Activated T-helper 17 cell treated with anti-CD3 and anti-CD28 coated beads, Interleukin-2, amount 50 U/mL, for 72 hours (primary cell): ENCODE measurements at places on chromosomes 1 and 21.

DNA sequence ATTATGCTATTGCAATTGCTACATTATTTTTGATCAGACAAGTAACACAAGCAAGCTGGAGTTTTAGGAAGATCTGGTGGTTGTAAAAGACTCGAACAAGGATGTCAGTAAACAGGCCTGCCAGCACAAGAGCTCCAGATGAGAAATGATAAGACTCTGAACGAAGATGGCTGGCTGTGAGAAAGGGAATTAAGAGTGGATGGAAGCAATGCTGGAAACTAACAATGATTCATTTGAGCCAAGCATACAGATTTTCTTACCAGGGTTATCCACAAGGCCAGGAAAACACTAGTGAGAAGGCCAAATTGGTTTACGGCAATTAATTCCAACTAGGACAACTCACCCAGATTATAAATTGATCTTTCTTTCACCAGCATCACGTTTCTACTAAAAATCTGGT lies 54.2 kb downstream of the NRIP1 start:
- ATAC-seq = no peak
- H3K4me3 ChIP-seq = no peak overlapping the region
- H3K36me3 ChIP-seq = peaks cover 9% of the 10 kb centered on the region
- peaks cover 9% of the 10 kb centered on the region for H3K4me1 ChIP-seq

- H3K36me3 ChIP-seq = no peaks in the 10 kb centered on the region
- peaks cover 5% of the 10 kb centered on the region for H3K27me3 ChIP-seq
- no peak overlapping the region for H3K27ac ChIP-seq
Observed at GRCh38 chr1:225754940-225755641, 22.5 kb upstream of the SRP9 start.

GRCh38 chr1:202685641-202686040 lies 24.6 kb downstream of the SYT2 start:
- ATAC-seq = no peak
- no peak overlapping the region for H3K27ac ChIP-seq
- H3K4me1 ChIP-seq = no peaks in the 10 kb centered on the region
- H3K27me3 ChIP-seq = peaks cover 40% of the 10 kb centered on the region
- H3K36me3 ChIP-seq = no peaks in the 10 kb centered on the region

DNA sequence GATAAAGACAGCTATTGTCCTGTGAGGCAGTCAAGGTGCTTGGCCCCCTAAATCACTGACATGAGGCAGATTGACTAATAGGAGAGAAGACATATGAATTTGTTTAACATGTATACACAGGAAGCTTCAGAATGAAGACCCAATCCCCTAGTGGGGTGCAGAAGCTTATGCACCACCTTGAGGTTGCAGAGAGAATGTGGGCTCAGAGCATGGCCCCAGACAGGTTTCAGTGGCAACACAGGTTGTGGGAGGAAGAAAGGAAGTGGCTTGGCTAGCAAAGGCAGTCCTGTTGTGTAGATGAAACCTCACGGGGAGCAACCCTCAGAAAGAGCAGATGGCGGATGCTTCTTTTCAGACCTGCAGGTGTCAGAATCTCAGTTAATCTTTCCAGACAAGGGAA lies 37.0 kb upstream of the PARP1 start:
- H3K4me3 ChIP-seq = peak overlapping the region; percentile 14
- ATAC-seq = peak; percentile 99
- no peaks in the 10 kb centered on the region for H3K36me3 ChIP-seq

DNA sequence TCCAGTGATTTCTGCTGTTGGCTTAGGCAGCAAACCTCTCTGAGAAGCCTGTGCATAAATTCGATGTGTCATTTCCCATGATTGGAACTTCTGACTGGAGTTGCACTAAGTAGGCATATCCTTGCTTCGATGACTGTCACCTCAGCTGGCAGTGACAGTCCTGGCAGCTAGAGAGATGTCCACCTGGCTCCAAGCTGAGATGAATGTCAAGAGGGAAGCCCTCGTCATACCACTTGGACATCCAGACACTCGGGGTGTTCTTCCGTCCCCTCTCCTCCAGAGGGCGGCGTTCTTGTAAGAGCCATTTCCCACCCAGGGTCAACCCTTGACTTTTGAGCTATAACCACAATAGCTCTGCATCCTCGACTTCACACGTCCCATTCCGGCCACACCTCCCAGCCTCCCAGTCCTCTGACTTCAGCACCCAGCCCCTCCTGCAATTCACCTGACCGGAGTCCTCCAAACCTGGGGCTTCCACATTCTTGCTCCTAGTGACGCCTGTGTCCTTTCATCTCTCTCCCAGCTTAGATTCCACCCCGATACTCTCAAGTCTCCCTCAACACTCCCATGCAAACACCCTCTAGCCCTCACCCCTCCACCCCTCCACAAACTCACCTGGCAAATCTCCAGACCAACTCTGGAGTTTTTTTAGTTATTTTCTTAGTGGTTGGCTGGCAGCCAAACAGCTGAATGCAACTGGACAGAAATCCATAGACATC lies 17.3 kb downstream of the CA6 start:
- no peak overlapping the region for H3K27ac ChIP-seq
- no peaks in the 10 kb centered on the region for H3K27me3 ChIP-seq
- peaks cover 49% of the 10 kb centered on the region for H3K4me1 ChIP-seq
- peak; percentile 42 for ATAC-seq

GRCh38 chr1:174932587-174932986 lies 67.2 kb upstream of the CACYBP start:
- H3K4me3 ChIP-seq = no peak overlapping the region
- peaks cover 4% of the 10 kb centered on the region for H3K36me3 ChIP-seq
- H3K4me1 ChIP-seq = no peaks in the 10 kb centered on the region

DNA sequence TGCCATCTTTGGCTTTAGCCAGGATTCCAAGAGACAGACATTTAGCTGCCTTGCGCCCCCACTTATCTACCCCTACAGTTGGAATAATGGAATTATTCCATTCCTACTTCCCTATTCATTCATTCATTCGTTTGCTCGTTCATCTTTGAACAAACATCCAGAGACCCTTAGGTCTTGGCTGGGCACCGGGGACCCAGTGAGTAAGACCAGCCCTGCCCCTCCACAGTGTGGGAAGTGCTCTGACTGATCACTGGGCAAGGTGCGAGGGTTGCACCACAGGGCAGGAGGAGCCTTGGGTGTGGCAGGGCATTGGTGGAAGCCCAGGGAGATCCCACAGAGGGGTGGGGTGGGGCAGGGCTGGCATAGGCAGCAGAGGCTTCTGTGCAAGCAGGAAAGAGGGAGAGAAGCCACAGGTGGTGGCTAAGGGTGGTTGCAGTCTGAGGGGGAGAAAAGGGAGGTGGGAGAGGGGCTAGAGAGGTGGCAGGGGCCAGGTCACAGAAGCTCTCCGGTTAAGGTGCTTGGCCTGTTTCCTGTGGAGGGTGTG lies 35.0 kb upstream of the TMEM61 start:
- H3K36me3 ChIP-seq = no peaks in the 10 kb centered on the region
- H3K4me3 ChIP-seq = no peak overlapping the region
- no peak overlapping the region for H3K27ac ChIP-seq
- H3K4me1 ChIP-seq = peaks cover 23% of the 10 kb centered on the region

DNA sequence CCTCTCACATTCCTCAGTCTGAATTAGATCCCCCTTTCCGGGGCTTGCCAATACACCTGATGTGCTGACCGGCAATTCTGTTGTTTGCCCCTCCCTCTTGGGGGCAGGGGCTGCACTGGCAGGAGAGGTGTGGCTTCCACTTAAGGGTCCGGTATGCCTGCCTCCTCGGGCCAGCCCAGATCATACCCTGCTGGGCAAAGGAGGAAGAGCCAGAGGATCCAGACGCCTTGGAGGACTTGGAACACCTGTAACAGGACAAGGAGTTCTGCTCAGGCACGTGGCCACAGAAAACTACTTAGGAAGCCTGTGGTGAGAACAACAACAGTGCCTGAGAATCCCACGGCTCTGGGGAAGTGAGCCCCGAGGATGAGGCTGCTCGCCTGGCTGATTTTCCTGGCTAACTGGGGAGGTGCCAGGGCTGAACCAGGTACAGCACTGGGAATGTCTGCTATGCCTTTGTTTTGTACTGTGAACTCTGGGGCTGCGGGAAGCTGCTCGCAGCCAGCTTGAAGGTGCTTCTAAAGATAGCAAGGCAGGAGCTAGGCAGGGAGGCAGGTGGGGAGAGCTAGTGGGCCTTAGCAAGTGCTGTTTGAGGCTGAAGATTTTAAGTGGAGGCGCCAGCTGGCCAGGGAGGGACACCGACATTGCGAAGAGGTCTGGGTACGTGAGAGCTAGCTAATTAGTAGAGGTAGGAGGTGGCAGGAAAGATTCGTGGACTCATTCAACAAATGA lies at the start of gene SMPDL3B:
Gene SMPDL3B, plus strand, starts transcription at position 183 of the 732 bp plus-strand sequence. Its CDS starts 184 bp downstream, at position 367.
- ATAC-seq = peak; percentile 56
- peak within 1 kb of the TSS; percentile 65 for H3K27ac ChIP-seq
- H3K27me3 ChIP-seq = peaks cover 13% of the 10 kb centered on the region

DNA sequence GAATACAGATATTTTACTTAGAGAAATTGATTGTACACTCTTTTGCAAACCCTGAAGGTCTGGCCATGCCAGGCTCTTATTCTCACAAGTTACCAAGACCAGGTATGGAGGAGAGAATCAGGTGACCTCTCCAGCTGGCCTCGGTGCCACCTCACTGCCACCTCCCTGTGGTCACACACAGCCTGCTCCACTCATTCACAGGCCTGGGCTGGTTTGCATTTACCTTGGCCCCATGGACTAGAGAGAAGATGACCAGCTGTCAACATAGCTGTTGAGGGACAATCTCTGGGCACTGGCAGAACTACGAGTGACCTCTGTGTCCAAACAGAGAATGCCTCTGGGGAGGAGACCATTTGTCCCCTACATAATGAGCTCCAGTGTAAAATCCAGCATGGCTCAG lies 291.2 kb upstream of the RUNX1 start:
- H3K4me3 ChIP-seq = no peak overlapping the region
- H3K36me3 ChIP-seq = no peaks in the 10 kb centered on the region
- H3K4me1 ChIP-seq = peaks cover 34% of the 10 kb centered on the region
- H3K27ac ChIP-seq = peak overlapping the region; percentile 33

DNA sequence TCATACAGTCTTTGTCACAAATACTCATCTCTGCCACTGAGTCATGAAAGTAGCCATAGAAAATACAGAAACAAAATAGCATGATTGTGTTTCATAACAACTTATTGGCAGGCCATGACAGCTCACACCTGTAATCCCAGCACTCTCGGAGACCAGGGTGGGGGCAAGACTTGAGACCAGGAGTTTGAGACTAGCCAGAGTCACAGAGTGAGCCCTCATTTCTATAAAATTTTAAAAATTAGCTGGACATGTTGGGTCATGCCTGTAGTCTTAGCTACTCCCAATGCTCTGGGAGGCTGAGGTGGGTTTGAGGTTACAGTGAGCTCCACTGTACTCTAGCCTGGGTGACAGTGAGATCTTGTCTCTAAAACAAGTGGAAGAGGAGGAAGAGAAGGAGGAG lies 411.1 kb downstream of the PCP4 start:
- no peak overlapping the region for H3K27ac ChIP-seq
- H3K4me3 ChIP-seq = no peak overlapping the region
- no peaks in the 10 kb centered on the region for H3K4me1 ChIP-seq
- no peaks in the 10 kb centered on the region for H3K36me3 ChIP-seq
